ENCODE measurements at places on chromosomes 7 and 10. TPM values are rescaled to one million over a fixed set of nuclear protein-coding genes. Genes with fewer than 3 reads are reported as not detected.

- DNase-seq: no peak
These were observed 15.5 kb upstream of the PDLIM1 start for GRCh38 chr10:95306318-95306650.

DNA sequence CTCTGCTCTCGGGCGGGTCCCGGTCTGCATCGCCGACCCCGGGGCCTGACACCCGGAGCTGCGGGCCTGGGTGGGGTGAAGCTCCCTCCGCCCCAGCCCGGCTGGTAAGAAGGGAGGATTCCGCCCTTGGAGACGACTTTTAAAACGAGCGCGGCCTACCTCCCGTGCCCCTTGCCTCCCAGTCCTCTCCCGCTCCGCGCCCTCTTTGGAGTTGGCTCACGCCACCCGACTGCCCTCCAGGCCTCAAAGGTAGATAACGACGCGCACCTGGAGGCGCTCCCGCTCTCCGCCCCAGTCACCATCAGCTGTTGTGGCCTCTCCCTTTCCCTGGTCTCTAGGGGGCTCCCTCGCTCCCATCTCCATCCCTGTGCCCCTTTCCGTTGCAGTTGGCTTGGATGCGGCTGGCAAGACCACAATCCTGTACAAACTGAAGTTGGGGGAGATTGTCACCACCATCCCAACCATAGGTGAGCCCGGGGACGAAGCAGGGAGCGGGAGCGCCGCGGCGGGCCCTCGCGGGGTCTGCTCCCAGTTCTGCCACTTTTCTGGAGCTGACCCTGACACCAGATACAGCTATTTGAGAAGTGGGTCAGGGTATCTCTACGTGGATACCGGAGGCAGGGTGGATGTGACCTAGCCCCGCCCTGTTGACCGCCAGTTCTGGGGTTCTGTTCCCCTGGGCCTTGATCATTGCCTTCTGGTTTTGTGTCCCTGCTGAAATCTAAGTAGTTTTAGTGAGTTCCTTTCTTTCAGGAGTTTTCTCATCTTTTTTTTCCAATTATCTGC, 679 bp downstream of the ARF5 start:
- peak; percentile 76 for DNase-seq

NAPEPLD gene
- 17.2 TPM for total RNA-seq

GRCh38 chr7:111401516-111401915, 160.8 kb downstream of the IMMP2L start:
- no peak for DNase-seq

SLC29A3 gene
- 6.4 TPM for total RNA-seq

DNA sequence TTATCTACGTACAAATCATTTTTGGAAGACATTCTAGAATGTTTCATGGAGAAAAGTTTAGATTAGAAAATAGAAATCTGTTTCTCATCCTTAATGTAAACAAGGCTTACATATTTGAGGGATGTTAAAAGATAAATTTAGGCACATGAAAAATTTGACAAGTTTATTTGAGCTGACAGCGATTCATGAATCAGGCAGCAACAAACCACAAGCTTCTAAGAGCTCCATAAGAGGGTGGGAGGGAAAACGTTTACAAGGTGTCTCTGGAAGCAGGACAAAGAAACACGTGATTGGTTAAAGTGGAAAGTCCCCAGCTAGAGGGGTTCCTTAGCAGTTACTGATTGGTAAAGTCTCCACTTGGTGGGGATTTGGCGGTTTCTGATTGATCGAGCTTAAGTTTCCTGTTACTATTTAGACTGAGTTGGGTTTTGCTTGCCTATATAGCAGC, 228.9 kb upstream of the PITRM1 start:
- DNase-seq: no peak

CREB5 gene
- total RNA-seq: 0.53 TPM

ANKRD30A gene
- not detected for total RNA-seq

C10orf71 gene
- total RNA-seq: not detected

GRCh38 chr10:102620138-102620590, 24.1 kb upstream of the TRIM8 start:
- DNase-seq: no peak

DNA sequence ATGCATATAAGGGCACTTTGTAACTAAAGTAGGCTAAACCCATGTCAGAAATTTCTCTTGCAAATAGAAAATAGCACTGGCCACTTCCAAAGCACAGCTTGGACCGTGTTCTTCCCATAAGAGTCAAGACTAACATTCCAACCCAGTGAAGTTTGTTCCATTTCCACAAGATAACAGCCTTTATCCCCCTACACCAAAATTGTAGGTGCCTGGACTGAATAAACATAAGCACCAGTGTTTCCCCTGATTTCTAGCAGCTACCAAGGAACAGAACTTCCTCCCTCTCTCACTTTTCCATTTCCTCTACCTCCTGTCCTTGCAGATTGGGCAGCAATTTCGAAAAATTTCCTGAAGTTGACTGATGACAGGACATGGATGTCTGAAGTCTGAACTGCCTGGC, 219.7 kb downstream of the CREB5 start:
- no peak for DNase-seq

DNA sequence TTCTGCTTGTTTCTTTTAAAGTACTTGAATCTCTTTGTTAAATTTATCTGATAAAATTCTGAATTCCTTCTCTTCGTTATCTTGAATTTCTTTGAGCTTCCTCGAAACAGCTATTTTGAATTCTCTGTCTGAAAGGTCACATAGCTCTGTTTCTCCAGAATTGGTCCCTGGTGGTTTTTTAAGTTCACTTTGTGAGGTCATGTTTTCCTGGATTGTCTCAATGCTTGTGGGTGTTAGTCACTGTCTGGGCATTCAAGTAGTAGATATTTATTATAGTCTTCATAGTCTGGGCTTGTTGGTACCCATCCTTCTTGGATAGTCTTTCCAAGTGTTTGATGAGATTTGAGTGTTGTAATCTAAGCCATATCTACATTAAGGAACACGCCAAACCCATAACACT, 1060.6 kb downstream of the LRMDA start:
- no peak for DNase-seq

NPFFR1 gene
- total RNA-seq: not detected

GRCh38 chr7:155807789-155808548, 4.3 kb downstream of the SHH start:
- peak; percentile 87 for DNase-seq

DNA sequence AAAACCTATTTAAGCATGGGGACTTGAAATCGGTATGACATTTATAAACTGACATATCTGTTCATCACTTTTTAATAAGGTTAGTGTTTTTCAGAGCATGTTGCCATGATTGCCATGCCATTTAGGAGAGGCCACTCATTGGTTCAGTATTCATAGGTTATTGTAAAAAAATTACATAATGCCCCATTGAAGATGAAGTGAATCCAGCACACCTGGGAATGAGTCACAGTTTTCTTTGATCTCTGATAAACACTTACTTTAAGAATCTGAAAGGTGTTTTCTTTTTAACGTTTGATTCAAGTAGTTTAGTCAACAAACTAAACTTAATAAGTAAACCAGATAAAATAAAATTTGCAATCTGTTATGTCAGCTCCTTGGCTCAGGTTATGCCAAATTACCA, 278.3 kb downstream of the ARL4A start:
- DNase-seq: no peak

All from left lobe of liver (tissue), 2 donors.